ENCODE measurements at places on chromosomes 12 and 14.

GRCh38 chr12:24997970-24998582, 49.2 kb upstream of the BCAT1 start:
- peak; percentile 95 for DNase-seq

- DNase-seq = peak; percentile 9
Observed at GRCh38 chr14:24875203-24875838, 174.6 kb downstream of the STXBP6 start.

GRCh38 chr14:32303865-32304264, 25.2 kb upstream of the AKAP6 start:
- no peak for DNase-seq

DNA sequence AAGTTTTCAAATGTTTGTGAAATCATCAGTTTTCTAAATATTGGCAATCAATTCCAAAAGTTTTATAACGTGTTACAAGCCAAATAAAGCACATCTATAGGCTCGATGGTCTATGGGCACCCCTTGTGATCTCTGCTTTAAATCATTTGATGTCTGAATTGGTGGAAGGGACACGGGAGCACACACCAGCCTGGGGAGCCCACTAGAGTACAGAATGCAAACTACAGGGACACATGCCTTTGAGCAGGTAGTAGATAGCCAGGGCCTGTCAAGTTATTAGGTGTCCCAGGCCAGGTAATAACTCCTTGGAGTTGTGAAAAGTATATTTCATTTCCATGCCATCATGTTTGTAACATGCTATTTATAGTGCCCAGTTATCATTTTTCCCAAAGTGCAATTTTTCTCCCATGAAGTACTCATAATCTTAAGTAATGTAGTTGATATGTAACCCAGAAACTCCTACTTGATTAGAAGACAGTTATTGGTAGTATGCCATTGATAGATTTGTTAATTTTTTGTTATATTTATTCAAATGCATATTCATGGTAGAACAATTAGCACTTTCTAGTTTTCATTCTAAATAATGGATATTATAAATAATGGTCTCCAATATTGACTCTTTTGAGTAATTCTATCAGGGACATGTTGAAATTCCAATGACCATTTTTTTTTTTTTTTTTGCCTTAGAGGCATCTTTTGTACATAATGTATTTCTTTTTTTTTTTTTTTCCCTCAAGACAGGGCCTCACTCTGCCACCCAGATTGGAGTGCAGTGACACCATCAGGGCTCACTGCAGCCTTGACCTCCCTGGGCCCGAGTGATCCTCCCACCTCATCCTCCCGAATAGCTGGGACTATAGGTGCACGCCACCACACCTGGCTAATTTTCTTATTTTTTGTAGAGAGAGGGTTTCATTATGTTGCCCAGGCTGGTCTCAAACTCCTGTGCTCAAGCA, 96.9 kb upstream of the FGD4 start:
- peak; percentile 25 for DNase-seq

DNA sequence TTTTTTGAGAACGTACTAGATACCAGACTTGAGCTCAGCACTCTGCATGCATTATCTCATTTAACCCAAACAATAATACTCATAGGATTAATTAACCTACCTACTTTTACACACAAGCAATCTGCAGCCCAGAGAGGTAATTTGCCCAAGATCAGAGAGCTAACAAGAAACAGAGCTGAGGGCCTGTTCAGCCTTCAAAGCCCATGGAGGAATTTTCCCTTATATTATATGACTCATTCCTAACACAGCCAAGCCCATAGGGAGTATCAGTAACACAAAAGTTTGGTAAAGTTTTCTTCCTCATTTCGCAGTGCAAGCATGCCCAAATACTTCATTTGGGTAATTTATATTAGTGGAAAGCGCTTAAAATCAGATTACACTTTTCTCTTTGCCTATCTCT, 94.7 kb downstream of the GALC start:
- DNase-seq = no peak

Data from fibroblast of skin of back (primary cell).